CD8-positive, alpha-beta memory T cell (primary cell): ENCODE measurements at places on chromosomes 5 and 9.

GRCh38 chr5:171702135-171702770, 83.4 kb upstream of the SMIM23 start:
- DNase-seq, result no peak

DNA sequence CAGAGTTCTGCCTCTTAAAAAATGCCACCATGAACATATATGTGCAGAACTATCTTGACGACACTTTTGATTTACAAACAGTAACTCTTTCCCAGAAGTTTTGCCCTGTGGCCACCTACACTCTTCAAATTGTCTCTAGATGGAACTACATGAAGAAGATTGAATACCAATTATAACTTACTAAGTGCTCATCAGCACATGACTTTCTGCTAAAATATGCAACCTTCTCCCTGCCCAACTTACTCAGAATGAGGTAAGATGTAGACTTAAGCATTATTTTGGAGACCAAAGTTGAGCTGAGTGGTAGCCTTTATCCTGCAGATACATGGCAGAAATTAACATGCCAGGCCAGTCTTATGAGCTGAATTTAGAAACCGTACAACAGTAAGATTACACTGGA, 105.4 kb downstream of the SEMA5A start:
- DNase-seq, result no peak

DNA sequence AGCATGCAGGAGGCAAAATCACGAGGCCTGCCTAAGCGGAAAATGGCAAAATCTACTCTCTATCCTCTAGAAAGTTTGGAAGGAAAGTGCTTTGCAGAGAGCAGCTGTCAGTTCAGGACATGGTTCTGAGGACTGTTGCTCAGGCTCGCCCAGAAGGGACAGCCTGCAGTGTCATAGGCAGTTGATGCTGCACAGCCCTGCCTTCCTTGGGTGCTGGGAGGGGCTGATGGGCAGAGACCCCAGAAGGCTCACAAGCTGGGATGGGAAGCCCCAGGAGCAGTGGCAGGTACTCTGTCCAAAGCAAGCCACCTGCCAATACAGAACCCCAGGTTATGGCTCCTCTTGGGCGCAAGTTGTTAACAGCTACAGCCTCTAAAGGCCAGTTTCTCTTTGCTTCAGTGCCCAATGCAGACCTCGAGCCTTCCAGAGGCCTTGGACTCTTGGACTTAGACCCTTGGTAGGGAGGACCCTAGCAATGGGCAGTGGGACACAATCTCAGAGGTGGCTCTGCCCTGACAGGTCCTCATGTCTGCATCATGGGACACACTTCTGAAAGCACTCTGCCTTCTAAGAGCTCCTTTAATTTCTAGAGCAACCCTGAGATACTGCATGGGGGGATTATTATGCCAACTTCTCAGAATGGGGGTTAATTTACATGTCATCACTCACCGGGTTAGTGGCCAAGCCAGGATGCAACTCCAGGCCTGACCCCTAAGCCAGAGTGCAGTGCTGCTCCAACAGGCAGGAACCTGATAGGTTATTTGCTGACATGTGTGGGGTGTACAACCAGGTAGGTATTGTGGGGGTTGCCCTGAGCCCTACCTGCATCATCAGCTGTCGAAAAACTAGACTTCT, 57.1 kb downstream of the MACROH2A1 start:
- DNase-seq, result no peak

GRCh38 chr9:78566521-78566920, 269.6 kb downstream of the PSAT1 start:
- DNase-seq, result no peak

DNA sequence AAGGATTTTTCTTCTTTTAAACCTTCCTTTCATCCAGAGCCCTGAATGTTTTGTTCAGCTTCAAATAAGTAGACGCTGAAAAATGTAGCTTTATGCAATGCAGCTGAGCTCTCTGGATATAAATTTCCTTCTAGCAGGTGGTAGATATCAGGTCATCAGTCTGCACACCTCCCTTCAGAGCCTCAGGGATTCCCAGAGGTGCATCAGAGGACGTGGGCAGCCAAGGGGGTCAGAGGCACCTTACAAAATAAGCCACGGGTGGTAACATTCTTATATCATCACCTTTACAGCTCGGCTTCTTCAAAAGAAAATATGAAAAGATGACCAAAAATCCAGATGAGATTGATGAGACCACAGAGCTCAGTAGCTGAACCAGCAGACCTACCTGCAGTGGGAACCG, 19.3 kb downstream of the MOCS2 start:
- no peak for DNase-seq

- no peak for DNase-seq
These were observed 398.9 kb downstream of the PLK2 start for GRCh38 chr5:58060996-58061395.

DNA sequence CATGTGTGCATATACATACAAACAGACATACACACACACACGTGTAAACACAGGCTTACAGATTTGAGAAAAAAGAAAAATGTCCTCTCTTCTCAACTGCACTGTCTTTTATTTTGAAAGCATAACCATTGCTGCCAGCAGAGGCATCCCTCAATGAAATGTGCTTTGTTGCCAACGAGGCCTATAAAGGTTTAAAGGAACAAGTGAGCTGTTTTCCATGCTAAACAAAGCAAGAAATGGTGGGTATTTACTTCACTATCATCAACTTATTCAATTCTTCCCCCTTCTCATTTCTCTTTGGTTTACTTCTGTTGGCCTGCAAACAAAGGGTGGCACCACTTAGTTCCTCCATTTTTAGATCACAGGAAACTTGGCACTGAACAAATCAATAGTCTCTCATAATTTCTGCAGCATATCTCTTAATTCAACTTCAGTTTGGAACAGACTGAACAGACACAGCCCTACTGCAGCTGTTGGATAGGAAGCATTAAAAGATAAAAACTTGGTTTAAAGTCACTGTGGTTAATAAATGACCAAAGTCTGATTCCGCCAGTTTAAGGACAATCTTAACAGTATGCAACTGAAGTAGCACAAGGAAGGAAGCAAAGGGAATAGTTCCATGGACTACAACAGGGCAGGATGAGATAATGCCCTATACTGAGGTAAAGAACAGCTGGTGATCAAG, 21.7 kb downstream of the TTC33 start:
- no peak for DNase-seq
